ENCODE measurements at places on chromosomes 5 and 9.

GRCh38 chr9:98291820-98292219 lies 36.4 kb upstream of the TBC1D2 start:
- DNase-seq = no peak

DNA sequence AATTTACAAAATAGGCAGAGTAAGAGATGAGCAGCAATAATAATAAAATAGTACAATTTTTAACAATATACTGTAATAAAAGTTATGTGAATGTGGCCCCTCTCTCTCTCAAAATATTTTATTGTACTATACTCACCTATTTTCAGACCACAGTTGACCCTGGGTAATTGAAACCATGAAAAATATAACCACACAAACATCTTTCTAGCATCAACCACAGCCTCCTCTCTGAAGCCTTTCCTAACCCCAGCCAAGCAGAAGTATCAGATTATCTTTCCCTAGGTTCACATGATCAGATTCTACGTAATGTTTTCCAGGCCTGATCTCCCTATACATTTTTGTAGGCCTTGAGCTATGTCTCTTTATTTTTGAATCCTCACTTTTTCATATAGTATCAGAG lies 35.2 kb downstream of the DNAH5 start:
- DNase-seq = no peak

DNA sequence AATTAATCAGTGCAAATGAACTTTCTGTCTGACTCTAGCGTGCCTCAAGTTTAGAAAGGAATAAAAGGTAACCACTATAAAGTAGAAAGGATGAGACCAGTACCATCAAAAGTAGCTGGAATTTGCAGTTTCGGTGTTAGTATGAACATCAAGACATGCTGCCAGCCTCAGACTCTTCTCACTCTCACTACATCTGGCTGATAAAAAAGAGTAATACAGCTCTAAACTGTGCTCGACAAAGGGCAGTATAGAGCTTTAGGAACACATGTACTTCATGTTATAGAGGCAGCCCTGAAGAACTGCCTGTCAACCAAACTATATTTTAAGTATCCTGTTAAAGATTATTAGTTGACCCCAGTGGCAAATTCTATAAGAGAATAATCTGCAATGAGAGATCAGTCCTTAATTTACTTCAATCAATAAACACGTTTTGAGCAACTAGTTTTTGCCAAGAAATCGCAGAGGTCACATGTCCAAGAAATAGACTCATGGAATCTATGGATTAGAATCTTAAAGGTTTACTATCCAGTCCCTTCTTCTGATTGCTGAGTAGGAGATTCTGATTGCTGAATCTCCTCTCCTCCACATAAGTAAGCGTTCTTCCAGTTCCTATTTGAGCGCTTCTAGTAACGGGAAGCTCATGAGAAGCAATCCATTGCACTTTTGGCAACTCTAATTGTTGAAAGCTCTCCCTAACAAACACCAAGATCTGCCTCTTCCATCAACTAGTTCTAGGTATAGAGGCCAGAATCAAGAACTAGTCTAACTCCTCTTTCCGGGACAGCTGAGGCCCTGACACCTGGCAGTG lies 941 bp downstream of the XPA start:
- peak; percentile 41 for DNase-seq

- peak; percentile 33 for DNase-seq
Measured at GRCh38 chr9:99296291-99296951, 74.3 kb downstream of the SEC61B start.

DNA sequence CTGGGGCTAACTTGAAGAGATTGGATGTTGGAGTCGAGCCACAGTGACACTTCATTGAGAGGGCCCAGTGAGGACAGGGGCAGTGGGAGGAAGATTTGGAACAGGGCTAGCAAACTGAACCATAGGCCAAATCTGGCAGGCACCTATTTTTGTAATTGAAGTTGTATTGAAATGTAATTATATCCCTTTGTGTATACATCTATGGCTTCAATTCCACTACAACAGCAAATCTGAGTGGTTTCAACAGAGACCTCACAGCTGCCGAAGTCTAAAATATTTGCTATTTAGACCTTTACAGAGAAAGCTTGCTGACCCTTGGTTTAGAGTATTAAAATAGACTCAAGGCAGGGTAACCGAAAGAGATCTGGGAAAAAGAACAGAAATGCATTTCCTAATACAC lies 4.7 kb upstream of the TNFSF8 start:
- no peak for DNase-seq

GRCh38 chr9:9177081-9177480 lies 1377.5 kb upstream of the DMAC1 start:
- no peak for DNase-seq

GRCh38 chr5:89065919-89066318 lies 182.9 kb upstream of the MEF2C start:
- no peak for DNase-seq
